Endodermal cell (in vitro differentiated cells): ENCODE measurements at places on chromosomes 4 and X.

GRCh38 chrX:105328773-105329172, 108.3 kb upstream of the TEX13A start:
- no peak for DNase-seq

- peak; percentile 44 for DNase-seq
These were observed 586.8 kb upstream of the PITX2 start for GRCh38 chr4:111209706-111210105.

DNA sequence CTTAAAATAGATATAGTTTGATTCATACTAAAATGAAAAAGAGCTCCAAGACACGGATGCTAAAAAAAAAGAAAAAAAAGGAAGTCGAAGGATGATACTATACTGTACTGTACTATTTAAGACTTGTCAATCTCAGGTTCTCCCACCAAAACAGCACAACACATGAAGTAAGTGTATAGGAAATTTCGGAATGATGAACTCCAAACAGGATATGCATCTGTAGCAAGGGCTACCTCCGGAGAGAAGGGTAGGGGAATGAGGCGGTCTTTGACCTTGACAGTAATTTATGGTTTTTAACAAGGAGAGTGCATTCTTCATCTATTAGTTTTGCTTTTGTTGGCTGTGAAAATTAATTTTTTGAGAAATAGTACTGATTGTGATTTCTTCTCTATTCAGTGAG, 541 bp upstream of the FIP1L1 start:
- no peak for DNase-seq

DNA sequence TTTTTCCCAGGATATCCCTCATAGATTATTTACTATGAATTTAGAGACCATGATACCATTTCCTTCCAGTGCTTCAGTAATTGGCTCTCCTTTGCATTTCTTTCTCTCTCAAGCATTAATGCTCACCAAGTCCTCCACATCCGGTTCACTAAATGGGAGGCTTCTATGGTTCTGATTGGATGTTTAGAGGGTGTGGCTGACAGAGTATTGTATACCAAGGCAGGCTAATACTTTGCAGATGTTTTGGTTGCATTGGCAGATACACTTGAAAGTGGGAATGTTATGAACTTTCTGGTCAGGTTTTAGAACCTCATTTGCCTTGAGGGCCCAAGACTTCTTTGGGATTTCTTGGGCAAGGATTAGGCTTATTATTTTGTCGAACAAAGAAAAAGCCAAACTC, 24.2 kb downstream of the CBLL2 start:
- no peak for DNase-seq

DNA sequence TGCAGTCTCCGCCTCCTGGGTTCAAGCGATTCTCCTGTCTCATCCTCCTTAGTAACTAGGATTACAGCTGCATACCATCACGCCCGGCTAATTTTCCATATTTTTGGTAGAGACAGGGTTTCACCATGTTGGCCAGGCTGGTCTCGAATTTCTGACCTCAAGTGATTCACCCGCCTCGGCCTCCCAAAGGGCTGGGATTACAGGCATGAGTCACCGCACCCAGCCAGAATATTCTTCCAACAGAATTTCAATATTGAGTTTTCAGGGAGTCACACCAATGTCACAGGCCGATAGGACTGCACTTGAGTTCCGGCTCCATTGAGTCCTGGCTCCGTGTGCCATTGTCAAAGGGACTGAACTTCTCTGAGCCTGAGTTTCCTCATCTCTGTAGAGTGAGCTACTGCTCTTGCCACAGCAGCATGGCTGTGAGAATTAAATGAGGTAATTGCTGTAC, 82.9 kb downstream of the CLCN4 start:
- DNase-seq: no peak

DNA sequence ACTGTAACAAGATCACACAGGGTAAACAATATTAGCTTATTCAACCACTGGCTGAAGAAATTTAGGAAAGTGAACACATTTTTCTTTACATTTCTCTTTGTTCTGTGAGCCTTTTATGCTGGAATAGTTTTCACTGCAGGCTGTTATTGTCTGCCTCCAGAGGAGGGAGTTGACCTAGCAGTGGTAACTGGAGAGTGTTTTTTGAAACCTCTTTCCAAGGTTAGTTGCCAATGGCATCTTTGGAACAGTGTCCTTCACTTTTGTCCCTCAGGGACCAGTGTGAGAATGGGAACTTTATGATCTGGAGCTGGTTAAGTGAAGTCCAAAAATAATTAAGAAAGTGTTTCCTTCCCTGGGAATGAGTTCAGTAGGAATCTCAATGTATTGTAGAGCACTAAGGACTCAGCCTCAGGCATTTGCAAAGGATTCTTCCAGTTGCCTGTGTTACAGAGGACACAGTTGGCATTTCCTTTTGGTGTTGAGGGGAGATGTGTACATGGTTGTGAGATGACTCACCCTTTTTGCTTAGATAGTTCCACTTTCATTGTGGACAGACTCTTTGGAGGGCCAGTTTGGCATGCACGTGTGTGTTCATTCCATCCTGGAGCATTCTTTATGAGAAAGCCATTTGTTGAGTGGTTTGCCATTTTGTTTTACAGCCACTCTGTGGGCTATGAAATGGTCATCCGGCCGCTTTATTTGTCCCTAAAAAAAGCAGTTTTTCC, 61.3 kb downstream of the AR start:
- DNase-seq: no peak

- peak; percentile 70 for DNase-seq
These were observed 27.0 kb downstream of the MAGEE1 start for GRCh38 chrX:76454456-76454927.

GRCh38 chrX:115284877-115285276, 4.6 kb upstream of the LUZP4 start:
- no peak for DNase-seq

DNA sequence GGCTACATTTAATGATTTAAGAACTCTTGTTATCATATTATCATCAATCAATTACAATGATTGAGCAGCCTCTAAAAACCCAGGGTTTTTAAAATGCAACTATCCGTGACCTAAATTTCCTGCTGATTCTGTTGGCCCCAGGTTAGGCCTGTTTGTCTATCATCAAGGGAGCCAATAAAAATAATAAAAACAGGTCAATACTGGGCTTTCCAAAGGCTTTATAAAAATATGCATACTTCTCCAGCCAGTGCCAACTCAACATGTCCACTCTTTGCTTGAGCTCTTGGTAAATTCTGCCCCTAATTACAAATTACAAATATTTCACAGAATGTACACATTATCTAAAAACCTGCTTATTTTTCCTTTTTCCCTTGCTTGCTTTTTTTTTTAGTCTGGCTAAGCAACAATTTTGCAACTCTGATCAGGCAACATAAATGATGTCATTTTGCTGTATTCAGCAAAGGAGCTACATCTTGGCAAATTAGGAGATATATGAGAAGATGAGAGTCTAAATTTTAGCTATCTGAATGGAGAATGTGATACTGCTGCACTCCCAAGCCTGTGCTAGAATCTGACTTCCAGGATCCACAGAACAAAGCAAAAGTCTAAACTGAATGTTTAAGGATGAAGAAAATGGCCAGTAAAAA, 204.0 kb downstream of the SCFD2 start:
- DNase-seq: no peak

GRCh38 chr4:81512001-81512756, 40.5 kb upstream of the RASGEF1B start:
- DNase-seq: no peak
